Vein endothelial cell (primary cell): ENCODE measurements at places on chromosomes 13 and 19. TPM values are rescaled to one million over a fixed set of nuclear protein-coding genes. Genes with fewer than 3 reads are reported as not detected.

The PTPRS gene
- total RNA-seq = 28.8 and 58.5 TPM in 2 replicates

The VSTM2B gene
- total RNA-seq = not detected in 2 replicates

The COX6B2 gene
- total RNA-seq = not detected in 2 replicates

The PEX11G gene
- 1.6 and 1.7 TPM in 2 replicates for total RNA-seq

The TGFBR3L gene
- 0.29 and 2.0 TPM in 2 replicates for total RNA-seq

The YIF1B gene
- total RNA-seq = 70.9 and 91.8 TPM in 2 replicates

The PSMD8 gene
- 293 and 353 TPM in 2 replicates for total RNA-seq

The DPF1 gene
- total RNA-seq = 0.48 and 1.6 TPM in 2 replicates

The SLC15A1 gene
- total RNA-seq = not detected in 2 replicates

The GGACT gene
- total RNA-seq = 7.0 and 8.8 TPM in 2 replicates

The SIGLEC14 gene
- 0.29 and 0.33 TPM in 2 replicates for total RNA-seq

The SOX1 gene
- total RNA-seq = not detected in 2 replicates

The GJB6 gene
- total RNA-seq = not detected in 2 replicates

The MATK gene
- total RNA-seq = 0.29 TPM in 1 of 2 replicates, not detected in the other

The IGFL2 gene
- total RNA-seq = not detected in 2 replicates

The TUBB4A gene
- not detected in 2 replicates for total RNA-seq

The ICAM1 gene
- total RNA-seq = 45.2 and 46.7 TPM in 2 replicates

The TEX101 gene
- not detected in 2 replicates for total RNA-seq

The CPAMD8 gene
- total RNA-seq = 2.3 and 3.6 TPM in 2 replicates

The CPB2 gene
- not detected in 2 replicates for total RNA-seq

The ZNF554 gene
- total RNA-seq = 2.0 and 4.2 TPM in 2 replicates

The ZNF69 gene
- 3.3 and 12.8 TPM in 2 replicates for total RNA-seq

The S1PR5 gene
- total RNA-seq = not detected in 2 replicates

The MEIOSIN gene
- not detected in 2 replicates for total RNA-seq

The ZNF541 gene
- total RNA-seq = 0.19 and 0.33 TPM in 2 replicates

The CFD gene
- 0.38 and 0.65 TPM in 2 replicates for total RNA-seq

The RAVER1 gene
- 13.9 and 17.3 TPM in 2 replicates for total RNA-seq

The ZNF439 gene
- total RNA-seq = 0.33 and 3.4 TPM in 2 replicates

The RNF17 gene
- total RNA-seq = not detected in 2 replicates

The SLC5A5 gene
- total RNA-seq = not detected in 2 replicates

The TNFSF13B gene
- total RNA-seq = 0.10 and 0.98 TPM in 2 replicates

The SULT2A1 gene
- total RNA-seq = not detected in 2 replicates

The CYP2A7 gene
- total RNA-seq = not detected in 2 replicates

The ZNF100 gene
- 9.1 and 10.9 TPM in 2 replicates for total RNA-seq
